ENCODE measurements at places on chromosomes 5 and 9.

DNA sequence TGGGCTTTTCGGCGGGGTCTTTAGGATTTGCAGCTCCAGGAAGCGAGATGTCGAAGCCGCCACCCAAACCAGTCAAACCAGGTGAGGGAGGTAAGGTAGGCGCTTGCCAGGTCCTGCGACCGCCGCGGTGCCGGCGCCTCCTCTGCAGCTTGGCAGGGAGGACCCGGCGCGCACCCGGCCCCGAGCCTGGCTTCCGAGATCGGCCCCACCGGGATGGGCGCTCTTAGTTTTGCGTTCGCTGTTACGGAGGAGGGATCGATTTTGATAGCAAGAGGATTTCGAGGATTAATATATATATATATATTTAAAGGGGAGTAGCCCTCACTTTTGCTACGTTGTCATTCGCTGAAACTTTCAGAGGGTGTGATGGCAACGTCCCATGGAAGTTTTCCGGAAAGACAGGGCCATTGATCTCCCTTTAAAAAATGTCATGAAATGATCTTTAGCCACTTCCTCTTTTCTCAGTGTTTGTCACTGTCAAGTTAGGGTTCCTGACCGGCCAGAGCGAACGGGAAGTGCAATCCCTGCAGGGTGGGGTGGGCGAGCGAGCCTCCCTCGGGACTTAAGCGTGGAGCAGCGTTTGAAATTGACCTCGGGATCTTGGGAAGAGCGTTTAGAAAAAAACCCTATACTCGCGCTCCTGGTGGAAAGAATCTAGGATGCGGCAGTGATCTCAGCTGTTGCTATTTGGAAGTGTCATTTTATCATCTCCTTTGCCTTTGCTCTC is 495 bp downstream of the OSTF1 start:
- H3K27ac ChIP-seq, result peak overlapping the region; percentile 88
- H3K36me3 ChIP-seq, result no peaks in the 10 kb centered on the region
- peak overlapping the region; percentile 94 for H3K4me3 ChIP-seq

DNA sequence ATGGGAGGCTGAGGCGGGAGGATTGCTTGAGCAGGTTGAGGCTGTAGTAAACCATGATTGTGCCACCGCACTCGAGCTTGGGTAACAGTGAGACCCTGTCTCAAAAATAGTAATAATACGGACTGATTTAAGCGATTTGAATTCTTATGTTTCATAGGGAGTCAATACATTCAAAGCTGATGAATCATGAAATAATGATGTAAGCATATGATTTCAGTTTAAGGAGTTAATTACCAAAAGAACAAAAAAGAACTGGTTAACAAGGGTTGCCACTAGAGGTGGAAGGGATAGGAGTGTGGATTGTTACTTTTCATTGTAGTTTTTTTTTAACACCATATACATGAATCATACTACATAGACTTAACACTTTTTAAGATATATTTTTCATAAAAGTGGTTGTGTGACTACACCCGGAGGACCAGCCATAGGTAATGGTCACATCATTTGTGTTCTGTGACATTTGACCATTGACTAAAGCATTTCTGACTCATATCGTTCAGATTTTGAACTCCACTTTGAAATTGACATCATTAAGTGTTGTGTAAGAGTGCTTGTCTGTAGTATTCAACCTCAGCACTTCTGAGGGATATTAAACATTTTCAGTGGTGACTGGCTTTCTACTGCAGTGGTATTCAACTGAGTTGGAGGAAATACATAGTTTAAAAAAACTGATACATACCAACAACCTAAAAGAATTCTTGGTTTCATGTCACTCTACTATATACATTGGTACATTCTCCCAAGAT is 7.0 kb downstream of the TRMT10B start:
- DNase-seq, result no peak
- no peaks in the 10 kb centered on the region for H3K27me3 ChIP-seq
- H3K4me3 ChIP-seq, result no peak overlapping the region
- no peak overlapping the region for H3K27ac ChIP-seq

DNA sequence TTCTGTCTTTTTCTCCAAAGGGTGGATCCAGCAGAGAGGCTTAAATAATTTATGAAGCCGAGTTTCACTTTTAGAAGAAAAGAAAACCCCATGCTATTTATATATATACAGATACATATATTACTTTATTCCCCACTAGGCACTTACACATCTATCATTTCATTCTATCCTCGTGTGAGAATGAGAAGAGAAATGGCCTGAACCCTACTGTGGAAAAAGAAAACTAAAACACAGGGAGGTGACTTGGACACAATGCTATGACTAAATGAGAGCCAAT is 195.2 kb downstream of the NR3C1 start:
- no peaks in the 10 kb centered on the region for H3K4me1 ChIP-seq
- H3K36me3 ChIP-seq, result no peaks in the 10 kb centered on the region
- H3K4me3 ChIP-seq, result no peak overlapping the region
- H3K27ac ChIP-seq, result no peak overlapping the region
- DNase-seq, result no peak
- H3K27me3 ChIP-seq, result no peaks in the 10 kb centered on the region

GRCh38 chr5:4078544-4078943 is 482.9 kb downstream of the IRX1 start:
- H3K4me3 ChIP-seq, result no peak overlapping the region
- H3K27ac ChIP-seq, result no peak overlapping the region
- H3K4me1 ChIP-seq, result no peaks in the 10 kb centered on the region
- no peaks in the 10 kb centered on the region for H3K27me3 ChIP-seq
- H3K36me3 ChIP-seq, result no peaks in the 10 kb centered on the region
- no peak for DNase-seq

GRCh38 chr9:121398374-121398773 is 28.3 kb upstream of the STOM start:
- no peak overlapping the region for H3K27ac ChIP-seq
- H3K4me1 ChIP-seq, result no peaks in the 10 kb centered on the region
- DNase-seq, result no peak
- H3K27me3 ChIP-seq, result no peaks in the 10 kb centered on the region

All from effector memory CD4-positive, alpha-beta T cell (primary cell).